ENCODE measurements at places on chromosomes 13 and 19.

DNA sequence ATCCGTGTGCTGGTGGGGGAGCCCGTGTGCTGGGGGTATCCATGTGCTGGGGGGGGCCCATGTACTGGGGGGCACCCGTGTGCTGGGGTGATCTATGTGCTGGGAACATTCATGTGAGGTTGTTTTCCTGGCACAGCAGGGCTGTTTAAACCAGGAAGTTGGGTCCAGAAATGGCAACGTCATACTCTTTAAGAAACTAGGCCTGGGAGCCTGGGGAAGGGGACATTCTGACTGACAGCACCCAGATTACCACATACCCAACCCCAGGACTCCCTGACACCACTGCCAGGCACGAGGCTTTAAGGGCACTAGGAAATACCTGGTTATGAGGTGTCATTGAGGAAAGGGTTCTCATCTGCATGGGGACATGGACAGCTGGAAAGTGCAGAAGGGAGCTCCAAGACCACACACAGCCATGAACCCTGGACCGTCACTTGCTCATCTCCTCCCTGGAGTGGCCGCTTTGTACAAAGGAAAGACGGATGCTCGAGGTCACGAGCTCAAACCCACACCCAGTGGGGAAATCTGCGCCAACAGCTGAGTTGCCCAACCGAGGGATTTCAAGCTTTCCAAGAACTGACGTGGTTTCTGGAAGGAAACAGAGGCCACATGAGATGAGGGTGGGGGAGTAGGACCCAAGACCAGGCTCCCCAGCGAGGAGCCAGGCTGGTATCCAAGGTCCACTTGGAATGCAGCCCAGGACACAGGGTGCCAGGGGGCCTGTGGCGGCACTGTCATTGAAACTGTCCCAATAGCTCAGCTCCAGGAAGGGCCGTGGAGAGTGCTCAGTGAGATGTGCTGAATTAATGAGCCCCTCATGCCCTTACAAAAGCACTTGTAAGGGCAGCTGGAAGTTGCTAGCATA lies 40.9 kb downstream of the RAB20 start:
- DNase-seq, result peak; percentile 84

DNA sequence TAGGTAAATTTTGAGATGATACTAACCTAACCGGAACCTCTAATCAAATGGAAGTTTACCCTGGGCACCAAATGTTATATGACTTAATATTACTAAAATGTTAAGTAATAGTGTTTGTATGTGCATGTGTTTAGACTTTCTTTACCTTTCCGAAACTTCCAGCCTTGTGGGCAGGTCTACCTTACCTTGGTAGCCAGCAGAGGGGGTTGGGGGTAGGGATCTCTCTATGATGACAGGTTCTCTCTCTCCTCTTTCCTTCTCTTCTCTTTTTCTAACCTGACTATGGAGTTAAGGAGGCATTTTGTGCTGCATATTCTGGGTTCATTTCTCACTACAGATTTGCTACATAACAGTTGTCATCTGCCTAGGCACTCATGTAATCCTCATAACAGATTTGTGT lies 6.8 kb upstream of the FRY start:
- no peak for DNase-seq

DNA sequence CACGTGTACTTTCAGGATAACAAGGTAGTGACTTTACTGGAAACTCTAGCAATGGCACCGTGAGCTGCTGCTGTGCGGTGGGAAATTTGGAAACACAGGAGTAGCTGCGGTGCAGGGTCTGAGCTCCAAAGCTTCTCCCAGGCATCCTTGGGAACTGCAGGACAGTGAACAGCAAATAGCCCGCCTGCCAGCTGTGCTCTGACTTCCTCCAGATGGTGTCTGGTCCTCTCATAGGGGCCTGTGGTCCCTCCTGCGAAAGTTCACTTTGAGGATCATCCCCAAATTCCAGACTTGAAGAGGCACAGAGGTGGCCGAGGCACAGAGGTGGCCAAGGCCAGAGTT lies 287.3 kb upstream of the MAB21L1 start:
- DNase-seq, result no peak

GRCh38 chr13:73722120-73722519 lies 412.1 kb downstream of the KLF12 start:
- peak; percentile 76 for DNase-seq

GRCh38 chr13:112481458-112481857 lies 105.3 kb downstream of the SPACA7 start:
- DNase-seq, result no peak

DNA sequence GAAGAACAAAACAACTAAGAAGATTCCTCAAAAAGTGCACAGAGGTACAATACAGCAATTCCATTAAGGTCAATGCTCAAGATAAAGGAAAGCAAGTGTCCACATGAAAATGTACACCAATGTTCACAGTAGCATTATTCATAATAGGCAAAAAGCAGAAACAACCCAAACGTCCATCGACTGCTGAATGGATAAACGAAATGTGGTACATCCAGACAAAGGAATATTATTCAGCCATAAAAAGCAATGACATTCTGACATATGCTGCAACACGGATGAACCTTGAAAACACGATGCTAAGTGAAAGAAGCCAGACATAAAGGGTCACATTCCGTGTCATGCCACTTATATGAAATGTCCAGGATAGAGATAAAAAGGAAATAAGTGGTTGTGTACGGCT lies 29.3 kb downstream of the SLC7A1 start:
- no peak for DNase-seq

- DNase-seq, result peak; percentile 76
Measured at GRCh38 chr13:42997381-42997780, 5.3 kb upstream of the EPSTI1 start.

DNA sequence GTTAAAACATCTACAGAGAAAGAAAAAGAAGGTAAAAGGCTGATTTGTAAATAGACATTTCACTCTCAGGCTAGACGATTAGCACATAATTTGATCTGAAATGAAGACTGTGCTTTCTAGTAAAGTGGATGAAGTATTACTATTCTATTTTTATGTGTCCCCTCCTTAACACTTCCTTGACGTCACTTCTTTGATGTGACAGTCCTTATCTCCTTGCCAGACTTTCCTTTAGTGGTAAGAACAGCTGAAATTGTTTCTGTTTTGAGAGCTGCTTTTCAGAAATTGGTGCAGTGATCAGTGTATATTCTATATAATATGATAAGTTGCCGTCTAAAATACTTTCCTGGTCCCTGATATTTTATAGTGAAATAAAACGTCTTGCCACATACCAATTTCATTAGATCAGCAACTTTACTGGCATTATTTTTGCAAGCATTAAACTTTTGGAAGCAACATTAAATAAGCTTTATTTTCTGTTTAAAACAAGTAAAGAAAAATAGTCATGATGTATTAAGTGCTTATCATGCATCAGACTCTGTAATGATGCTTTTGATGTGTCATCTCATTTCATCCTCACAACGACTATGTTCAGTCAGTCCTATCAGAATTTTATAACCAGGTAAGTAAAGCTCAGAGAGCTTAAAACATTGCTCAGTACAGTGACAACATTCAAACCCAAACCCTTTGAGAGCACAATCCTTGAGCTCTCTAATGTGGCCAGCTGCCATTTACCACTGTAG lies 210.3 kb upstream of the PCDH9 start:
- no peak for DNase-seq

Measured in iris pigment epithelial cell (primary cell).